CD4-positive, alpha-beta memory T cell (primary cell): ENCODE measurements at places on chromosomes 13 and 19.

GRCh38 chr13:48096670-48097069, 1.8 kb upstream of the MED4 start:
- DNase-seq = no peak

DNA sequence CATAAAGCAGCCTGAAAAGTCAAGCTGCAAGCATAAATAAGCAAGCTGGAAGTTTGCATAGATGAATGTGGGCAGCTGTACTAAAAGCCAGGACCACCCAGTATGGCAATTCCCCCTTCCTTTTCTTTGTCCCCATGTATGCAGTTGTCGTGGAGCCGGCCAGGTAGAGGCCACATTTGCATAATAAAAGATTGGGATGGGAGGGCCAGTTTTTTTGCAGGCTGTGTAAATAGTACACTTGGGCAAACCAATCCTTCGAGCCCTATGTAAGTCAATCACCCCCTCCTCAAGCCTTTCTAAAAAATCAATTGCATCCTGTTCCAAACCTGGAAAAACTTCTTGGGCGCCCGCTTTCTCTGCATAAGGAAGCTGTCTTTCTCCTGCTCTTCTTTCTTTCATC, 13.1 kb upstream of the ZNF99 start:
- DNase-seq = no peak

DNA sequence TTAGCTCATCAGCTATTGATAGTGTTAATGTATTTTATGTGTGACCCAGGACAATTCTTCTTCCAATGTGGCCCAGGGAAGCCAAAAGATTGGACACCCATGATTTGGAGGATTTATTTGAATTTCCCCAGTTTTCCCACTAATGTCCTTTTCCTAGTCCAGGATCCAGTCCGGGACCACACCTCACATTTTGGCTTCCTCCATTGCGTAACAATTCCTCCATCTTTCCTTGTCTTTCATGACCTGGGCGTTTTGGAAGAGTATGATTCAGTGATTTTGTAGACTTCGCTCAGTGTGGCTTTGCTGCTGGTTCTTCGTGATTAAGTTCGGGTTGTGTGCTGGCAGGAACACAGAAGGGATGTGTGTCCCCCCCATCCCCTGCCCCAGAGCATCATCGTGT, 3.3 kb upstream of the ATP4A start:
- DNase-seq = no peak

- DNase-seq = no peak
Measured at GRCh38 chr13:74243637-74244526, 109.7 kb upstream of the KLF12 start.

GRCh38 chr19:6047256-6047655, 63.0 kb downstream of the RFX2 start:
- DNase-seq = no peak

- peak; percentile 74 for DNase-seq
Measured at GRCh38 chr19:13104360-13104847, 1.7 kb upstream of the LYL1 start.

DNA sequence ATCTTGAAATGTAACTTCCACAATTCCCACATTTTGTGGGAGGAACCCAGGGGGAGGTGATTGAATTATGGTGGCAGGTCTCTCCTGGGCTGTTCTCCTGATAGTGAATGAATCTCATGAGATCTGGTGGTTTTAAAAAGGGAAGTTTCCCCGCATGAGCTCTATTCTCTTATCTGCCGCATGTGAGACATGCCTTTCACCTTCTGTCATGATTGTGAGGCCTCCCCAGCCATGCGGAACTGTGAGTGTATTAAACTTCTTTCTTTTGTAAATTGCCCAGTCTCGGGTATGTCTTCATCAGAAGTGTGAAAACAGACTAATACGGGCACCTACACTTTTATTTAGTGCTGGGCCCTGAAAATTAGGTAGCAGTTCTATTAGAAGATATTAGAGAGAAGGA, 45.8 kb downstream of the TNFSF13B start:
- no peak for DNase-seq

- DNase-seq = no peak
Measured at GRCh38 chr13:25990801-25991200, 61.0 kb downstream of the SHISA2 start.

DNA sequence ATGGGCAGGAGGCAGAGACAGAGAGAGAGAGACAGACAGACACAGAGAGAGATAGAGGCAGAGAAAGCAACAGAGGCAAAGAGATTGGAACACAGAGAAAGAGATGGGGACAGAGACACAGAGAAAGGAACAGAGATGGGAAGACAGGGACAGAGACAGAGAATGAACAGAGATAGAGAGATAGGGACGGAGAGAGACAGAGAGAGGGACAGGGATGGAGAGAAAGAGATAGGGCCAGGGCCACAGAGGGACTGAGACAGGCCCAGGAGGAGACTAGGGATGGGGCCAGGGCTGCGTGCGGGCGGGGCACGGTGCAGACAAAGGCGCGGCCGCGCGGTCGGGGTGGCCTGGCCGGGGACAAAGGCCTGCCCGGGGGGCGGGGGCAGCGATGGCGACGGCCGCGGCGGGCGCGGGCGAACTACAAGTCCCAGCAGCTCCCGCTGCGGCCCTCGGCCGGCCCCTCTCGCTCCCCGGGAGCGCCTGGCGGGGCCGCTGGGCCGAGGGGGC, at the start of gene ZNF358:
Gene ZNF358, plus strand, starts transcription at position 459 of the 507 bp plus-strand sequence. CDS start 3,140 bp downstream, outside the sequence.
- no peak for DNase-seq

- DNase-seq = no peak
Measured at GRCh38 chr13:77903435-77903834, 15.2 kb downstream of the EDNRB start.

- no peak for DNase-seq
Measured at GRCh38 chr13:105406551-105406950, 1128.9 kb downstream of the EFNB2 start.

GRCh38 chr19:11251217-11251616, 11.1 kb downstream of the DOCK6 start:
- no peak for DNase-seq

DNA sequence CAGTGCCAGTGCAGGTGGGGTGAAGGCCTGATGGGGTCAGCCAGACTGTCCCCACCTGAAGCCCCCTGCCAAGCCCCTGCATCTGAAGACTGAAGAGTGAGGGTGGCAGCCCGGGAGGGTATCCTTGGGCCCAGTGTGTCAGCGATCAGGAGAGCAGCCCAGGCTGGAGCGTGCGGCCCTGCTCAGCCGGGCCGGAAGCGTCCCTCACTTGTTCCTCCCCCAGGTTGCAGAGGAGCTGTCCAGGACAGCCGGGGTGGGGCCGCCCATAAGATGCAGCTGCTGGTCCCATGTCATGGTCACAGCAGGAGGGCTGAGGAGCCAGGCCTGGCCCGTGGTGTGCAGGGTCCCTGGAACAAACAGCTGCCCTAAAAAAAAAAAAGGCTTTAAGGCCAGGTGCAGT, 55.4 kb downstream of the KDM4B start:
- DNase-seq = no peak
